ENCODE measurements at places on chromosomes 5 and 9. TPM values are rescaled to one million over a fixed set of nuclear protein-coding genes. Genes with fewer than 3 reads are reported as not detected.

The CHSY3 gene
- 2.9 TPM for total RNA-seq

The GADD45G gene
- 6.1 TPM for total RNA-seq

The PTTG1 gene
- 107 TPM for total RNA-seq

The TMEM215 gene
- total RNA-seq = not detected

The KDM4C gene
- total RNA-seq = 25.1 TPM

The SLC6A18 gene
- total RNA-seq = not detected

The DDX4 gene
- total RNA-seq = not detected

The PTGS1 gene
- total RNA-seq = 6.3 TPM

The CORO2A gene
- 0.36 TPM for total RNA-seq

The AGTPBP1 gene
- 20.3 TPM for total RNA-seq

The ZDHHC11B gene
- total RNA-seq = 0.74 TPM

DNA sequence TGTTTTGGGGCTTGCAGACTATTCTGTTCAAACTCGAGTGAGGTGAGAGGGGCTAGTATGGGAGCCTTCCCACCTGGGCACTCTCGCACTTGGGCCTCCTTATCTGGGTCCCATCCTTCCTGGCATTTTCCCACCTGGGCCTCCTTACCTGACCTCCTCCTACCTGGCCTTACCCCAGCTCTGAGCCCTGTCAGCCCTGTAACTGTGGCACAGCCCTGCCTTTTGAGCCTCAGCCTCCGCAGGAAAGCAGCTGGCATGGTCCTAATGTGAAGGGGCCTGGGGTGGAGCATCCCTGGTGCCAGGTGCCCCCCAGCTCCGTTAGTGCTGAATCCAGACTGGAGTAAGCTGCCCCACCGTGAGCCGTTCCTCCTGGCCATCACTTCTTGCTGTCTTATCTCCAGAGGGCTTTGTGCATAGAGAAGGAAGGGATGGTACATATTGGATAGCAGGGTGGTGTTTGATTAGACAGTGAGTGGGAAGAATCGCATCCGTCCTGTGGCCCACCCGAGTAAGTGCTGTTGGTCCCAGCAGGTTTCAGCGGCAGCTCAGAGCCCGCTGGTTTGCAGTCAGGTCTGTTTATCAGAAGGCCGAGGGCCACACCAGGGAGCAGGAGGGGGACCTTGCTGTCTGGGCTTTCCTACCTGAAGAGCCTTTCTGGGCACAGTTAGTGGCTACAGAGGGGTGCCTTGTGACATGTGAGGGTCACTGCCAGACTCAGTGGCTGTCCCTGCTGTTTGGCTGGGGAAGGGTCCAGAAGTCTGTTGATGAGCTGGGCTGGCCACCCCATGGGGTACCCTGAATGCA lies 76.5 kb downstream of the WNK2 start:
- DNase-seq = no peak

DNA sequence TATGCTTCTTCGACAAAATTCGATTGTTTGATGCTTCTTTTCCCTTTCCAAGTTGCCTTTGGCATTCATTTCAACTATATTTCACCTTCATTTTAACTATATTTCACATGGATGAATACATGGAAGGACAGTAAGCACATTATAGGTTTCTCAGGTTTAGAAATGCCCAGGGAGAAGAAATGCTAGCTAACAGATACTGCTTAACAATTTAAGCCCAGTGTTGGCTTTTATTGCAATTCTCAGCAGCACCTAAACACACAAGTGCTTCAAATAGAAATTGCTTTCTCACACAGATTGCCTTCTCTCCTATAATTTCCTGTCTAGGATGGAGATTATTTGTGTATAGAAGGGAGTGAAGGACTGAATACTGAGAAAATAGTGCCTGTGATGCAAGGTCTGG lies 30.2 kb upstream of the SMC5 start:
- no peak for DNase-seq

DNA sequence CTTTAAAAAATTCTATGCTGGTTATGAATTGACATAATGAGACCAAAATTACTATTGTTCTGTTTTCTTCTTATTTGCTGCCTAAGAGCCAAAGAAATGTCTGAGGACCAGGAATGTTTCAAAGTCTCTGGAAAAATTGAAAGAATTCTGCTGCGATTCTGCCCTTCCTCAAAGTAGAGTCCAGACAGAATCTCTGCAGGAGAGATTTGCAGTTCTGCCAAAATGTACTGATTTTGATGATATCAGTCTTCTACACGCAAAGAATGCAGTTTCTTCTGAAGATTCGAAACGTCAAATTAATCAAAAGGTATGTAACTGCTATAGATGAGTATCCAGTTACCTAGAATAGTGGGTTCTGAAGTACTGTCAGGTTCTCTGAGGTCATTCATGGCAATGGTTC lies 10.3 kb upstream of the DHFR start:
- DNase-seq = no peak

- no peak for DNase-seq
These were observed 89.4 kb downstream of the DOCK8 start for GRCh38 chr9:304106-304505.

DNA sequence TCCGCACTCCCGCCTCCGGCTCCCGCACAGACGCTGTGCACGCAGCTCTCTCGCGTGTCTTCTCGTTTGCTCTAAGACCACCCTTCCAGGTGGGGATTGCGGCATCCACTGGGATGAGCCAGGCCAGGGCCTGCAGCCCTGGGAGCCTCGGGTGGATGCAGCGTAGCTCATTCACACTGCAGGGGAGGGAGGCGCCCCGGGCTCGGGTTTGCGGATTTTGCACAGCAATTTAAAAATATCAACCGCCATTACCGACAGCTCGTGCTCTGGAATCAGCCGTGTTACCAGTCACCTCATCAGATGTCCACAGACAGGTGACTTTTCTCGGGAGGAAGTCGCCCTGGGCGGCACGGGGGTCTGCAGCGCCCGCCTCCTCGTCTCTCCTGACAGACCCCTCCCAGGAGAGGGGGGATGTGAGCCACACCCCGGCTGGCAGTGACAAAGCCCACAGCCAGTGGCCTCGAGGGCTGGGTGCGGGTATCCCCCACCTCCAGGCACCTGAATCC lies 20.8 kb upstream of the SLC6A3 start:
- no peak for DNase-seq

GRCh38 chr5:14238272-14238671 lies 95.1 kb downstream of the TRIO start:
- DNase-seq = no peak

GRCh38 chr5:10857338-10857733 lies 96.3 kb upstream of the DAP start:
- no peak for DNase-seq

GRCh38 chr9:4814913-4815312 lies 22.2 kb downstream of the RCL1 start:
- DNase-seq = no peak

GRCh38 chr9:86454701-86455615 lies 100.7 kb upstream of the TUT7 start:
- peak; percentile 53 for DNase-seq

- peak; percentile 4 for DNase-seq
These were observed at the start of gene ADGRD2 for GRCh38 chr9:124450241-124450924. Gene ADGRD2, plus strand, starts transcription at chr9:124450451. Its CDS starts 1,216 bp downstream, at chr9:124451667.

GRCh38 chr9:31700252-31701045 lies 684.0 kb upstream of the ACO1 start:
- no peak for DNase-seq

- no peak for DNase-seq
These were observed 127.2 kb upstream of the FAM120A start for GRCh38 chr9:93324191-93324834.

- no peak for DNase-seq
These were observed 489.2 kb upstream of the MEF2C start for GRCh38 chr5:89372176-89372575.

DNA sequence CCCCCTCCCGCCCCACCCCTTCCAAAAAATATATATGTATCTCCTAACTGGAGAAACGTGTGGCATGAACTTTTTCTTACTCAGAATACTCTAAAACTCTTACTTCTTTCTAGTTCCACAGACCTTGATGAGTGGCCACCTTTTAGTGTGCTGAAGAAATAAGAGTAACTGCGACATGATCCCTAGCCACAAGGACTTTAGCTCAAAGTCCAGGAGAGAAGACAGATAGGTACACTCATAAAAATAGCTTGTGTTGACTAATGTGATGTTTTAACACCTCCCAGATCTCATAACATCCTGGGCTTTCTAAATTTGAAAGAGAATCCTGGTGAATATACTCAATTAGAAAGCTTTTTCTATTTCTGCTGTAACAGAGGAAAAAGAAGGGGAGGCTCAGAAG lies 1005.0 kb upstream of the DMAC1 start:
- DNase-seq = no peak

GRCh38 chr5:142696379-142696778 lies 10.5 kb upstream of the FGF1 start:
- no peak for DNase-seq

DNA sequence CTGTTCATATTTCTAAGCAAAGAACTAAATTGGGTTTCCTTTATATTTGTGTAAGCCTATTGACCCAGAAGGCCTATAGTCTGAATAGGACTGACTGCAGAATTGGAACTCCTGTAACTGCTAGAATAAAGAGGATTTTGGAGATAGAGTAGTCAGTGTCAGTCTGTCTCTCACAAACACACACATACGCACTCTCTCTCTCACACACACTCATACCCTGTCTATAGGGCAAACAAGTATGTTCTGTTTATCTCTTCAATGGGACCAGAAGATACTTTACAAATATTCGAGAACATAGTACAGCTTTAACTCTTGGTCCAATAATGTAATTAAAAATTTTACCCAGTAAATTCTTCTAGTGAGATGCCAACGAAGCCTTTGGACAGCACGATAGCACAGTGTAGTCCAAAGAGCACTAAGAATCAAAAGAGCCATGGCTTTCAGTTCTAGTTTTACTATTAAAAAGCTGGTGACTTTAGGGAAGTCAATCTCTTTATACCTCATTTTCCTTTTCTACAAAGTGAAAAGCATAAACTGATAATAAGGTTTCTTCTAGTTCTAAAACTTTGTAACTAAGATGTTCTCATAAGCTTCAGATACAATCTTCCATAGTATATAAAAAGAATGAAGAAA lies 19.3 kb downstream of the ABHD17B start:
- no peak for DNase-seq

DNA sequence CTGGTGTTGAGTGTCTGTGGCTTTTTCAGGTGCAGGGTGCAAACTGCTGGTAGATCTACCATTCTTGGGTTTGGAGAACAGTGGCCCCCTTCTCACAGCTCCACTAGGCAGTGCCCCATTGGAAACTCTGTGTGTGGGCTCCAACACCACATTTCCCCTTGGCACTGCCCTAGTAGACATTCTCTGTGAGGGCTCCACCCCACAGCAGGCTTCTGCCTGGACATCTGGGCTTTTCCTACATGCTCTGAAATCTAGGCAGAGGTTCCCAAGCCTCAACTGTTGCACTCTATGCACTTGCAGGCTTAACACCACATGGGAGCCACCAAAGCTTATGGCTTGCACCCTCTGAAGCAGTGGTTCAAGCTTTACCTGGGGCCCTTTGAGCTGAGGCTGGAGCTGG lies 80.9 kb downstream of the BARX1 start:
- DNase-seq = no peak

DNA sequence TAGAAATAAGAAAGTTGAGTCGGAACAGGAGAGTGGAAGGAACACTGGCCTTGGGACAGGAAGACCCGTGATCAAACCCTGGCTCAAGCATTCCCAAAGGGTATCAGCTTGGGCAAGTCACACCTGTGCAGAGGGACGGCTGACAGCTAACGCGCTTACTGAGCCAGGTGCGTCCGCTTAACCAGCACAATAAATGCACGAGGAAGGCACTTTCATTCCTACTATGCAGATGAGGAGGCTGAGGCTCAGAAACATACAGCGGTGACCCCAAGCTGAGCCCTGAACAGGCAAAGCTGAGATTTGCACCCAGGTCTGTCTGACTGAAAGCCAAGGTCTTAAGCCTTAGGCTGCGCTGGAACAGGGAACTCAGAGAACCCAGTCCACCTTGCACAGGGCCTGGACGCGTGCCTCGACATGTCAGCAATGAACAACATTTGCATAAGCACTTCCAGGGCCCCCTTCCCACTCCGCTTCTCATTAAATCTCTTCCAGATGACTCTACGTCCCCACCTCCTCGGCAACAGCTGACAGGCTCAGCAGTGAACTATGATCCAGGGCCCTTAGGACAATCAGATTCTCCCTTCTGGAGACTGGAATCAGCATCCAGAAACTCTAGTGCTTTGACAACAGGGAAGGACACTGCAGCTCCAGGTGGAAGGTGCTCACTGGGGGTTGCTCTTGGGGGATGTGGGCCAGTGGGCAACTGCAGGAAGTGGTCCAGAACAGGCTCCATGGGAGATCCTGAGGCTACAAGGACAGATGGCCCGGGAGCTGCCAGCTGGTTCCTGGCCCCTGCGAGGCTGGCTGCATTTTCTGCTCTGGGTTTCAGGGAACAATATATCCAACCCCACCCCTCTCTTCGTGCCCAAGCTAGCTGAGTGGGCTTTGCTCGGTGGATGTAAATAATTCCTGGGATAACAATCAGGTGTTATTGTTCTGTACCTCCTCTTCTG lies 35.2 kb downstream of the SH3PXD2B start:
- peak; percentile 43 for DNase-seq

DNA sequence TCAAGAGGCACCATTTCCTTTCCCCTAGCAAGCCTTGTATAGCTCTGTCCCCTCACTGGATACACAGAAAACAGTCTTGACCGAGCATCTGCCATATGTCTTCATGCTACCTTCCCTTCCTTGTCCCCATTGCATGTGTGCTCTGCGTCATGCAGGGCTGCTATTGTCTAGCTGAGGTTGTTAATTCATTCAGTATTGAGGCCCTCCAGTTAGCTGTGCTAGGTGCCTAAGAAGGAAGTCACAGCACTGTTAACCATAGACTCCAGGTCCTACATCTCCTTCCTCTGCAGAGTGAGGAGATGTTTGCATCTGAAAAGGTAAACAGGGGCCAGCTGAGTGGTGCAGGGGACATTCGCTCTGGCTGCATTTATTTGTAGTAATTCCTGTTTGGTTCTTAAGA lies 48.2 kb downstream of the SLC1A3 start:
- no peak for DNase-seq

- DNase-seq = no peak
These were observed 18.0 kb downstream of the HTR4 start for GRCh38 chr5:148636353-148636752.

- no peak for DNase-seq
These were observed 6.0 kb downstream of the WDR5 start for GRCh38 chr9:134141906-134142305.

GRCh38 chr5:72020161-72020983 lies 86.9 kb upstream of the MAP1B start:
- DNase-seq = no peak

DNA sequence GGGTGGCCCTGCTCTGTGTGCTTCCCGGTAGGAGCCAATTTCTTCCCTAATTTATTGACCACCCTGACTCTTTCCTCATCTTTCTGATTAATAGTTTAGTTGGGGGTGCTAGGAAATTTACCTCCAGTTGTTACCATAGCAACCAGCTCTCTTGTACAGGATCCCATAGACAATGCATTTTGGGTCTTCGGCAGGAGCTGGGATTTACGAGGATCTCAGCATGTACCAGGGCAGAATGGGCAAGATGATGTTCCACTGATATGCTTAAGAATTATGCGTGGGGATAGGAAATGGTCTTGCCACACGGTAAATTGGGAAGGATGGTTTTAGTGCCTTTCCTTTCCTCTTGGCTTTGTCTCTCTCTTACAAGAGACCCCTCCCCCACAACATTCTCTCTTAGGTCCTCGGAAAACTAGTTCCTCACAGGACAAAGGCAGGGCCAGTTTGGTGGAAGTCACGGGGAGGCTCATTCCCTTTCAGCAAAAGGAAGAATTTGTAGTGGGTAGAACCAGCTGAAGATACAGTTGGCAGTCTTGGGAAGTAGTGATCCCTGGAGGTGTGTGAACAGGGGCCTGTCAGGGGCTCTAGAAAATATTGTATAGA lies 133.4 kb upstream of the SHB start:
- DNase-seq = no peak

GRCh38 chr5:102760815-102761214 lies 5.7 kb downstream of the PAM start:
- peak; percentile 50 for DNase-seq

All from fibroblast of the aortic adventitia (primary cell).